ENCODE measurements at places on chromosomes 3 and 15.

GRCh38 chr3:11829416-11829815 is 17.3 kb downstream of the TAMM41 start:
- DNase-seq = no peak

- no peak for DNase-seq
Observed at GRCh38 chr3:42753757-42754156, 19.3 kb downstream of the CCDC13 start.

GRCh38 chr3:38563070-38563885 is 67.1 kb downstream of the EXOG start:
- no peak for DNase-seq

DNA sequence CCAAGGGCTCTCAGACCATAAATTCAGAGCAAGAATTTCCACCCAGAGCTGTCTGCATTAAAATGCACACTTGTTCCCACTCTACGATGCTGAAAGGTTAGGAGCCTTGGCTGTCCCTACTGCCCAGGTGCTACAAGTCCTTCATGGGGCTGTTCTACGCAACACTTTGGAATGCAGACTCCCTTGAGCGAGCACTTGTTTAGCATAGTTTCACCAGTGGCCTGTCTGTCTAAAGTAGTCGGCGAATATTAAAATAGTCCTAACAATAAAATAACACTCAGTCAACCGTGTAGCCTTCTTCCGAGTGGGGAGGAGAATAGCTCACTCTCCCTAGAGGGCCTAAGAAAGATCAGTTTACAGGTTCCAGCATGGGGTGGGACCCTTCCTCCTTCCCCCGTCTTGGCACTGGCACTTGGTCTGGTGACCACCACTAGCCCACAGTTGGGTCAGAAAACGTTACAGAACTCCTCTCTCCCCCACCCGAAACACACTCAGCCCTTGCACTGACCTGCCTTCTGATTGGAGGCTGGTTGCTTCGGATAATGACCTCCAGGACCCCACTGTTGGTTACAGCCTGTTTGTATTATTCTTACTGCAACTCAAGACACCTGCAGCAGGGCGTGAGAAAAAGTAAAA is at the start of gene CLDN16:
TSS of gene CLDN16 (plus strand) at position 586 of the 636 bp plus-strand sequence. CDS start 167 bp downstream, outside the sequence.
- no peak for DNase-seq

GRCh38 chr15:65033659-65034269 is 4.3 kb upstream of the MTFMT start:
- DNase-seq = no peak

- no peak for DNase-seq
Observed at GRCh38 chr15:57580866-57581265, 10.8 kb upstream of the MYZAP start.

GRCh38 chr3:176937541-176937940 is 259.7 kb downstream of the TBL1XR1 start:
- DNase-seq = no peak

- no peak for DNase-seq
Observed at GRCh38 chr3:12192655-12193484, 34.2 kb upstream of the TIMP4 start.

- no peak for DNase-seq
Observed at GRCh38 chr3:149077628-149078027, 8.7 kb downstream of the HLTF start.

GRCh38 chr3:48137425-48137999 is 50.7 kb downstream of the CDC25A start:
- no peak for DNase-seq

DNA sequence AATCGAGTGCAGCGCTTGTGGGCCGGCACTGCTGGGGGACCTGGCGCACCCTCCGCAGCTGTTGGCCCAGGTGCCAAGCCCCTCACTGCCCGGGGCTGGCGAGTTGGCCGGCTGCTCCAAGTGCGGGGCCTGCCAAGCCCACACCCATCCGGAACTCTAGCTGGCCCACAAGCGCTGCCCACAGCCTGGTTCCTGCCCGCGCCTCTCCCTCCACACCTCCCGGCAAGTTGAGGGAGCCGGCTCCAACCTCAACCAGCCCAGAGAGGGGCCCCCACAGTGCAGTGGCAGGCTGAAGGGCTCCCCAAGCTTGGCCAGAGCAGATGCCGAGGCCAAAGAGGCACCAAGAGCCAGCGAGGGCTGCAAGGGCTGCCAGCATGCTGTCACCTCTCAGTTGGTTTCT is 73.4 kb downstream of the PLXNA1 start:
- DNase-seq = no peak

DNA sequence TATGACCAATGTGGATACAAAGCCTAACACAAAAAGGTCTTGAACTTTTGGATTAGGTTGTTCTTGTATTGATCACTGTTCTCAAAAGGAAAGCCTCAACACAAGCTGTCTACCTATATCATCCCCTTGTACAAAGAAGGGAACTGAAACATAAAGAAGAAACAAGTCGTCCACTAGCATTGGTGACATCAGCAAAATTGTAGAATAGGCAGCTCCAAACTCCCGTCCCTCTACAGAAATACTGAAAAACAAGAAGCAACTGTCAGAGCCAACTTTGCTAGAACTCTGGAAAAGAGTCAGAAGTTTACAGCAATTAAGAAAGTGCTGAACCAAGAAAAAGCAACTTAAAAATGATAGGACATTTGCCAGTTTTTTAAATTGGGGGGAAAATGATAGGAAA is 7.5 kb upstream of the NR1I2 start:
- no peak for DNase-seq

DNA sequence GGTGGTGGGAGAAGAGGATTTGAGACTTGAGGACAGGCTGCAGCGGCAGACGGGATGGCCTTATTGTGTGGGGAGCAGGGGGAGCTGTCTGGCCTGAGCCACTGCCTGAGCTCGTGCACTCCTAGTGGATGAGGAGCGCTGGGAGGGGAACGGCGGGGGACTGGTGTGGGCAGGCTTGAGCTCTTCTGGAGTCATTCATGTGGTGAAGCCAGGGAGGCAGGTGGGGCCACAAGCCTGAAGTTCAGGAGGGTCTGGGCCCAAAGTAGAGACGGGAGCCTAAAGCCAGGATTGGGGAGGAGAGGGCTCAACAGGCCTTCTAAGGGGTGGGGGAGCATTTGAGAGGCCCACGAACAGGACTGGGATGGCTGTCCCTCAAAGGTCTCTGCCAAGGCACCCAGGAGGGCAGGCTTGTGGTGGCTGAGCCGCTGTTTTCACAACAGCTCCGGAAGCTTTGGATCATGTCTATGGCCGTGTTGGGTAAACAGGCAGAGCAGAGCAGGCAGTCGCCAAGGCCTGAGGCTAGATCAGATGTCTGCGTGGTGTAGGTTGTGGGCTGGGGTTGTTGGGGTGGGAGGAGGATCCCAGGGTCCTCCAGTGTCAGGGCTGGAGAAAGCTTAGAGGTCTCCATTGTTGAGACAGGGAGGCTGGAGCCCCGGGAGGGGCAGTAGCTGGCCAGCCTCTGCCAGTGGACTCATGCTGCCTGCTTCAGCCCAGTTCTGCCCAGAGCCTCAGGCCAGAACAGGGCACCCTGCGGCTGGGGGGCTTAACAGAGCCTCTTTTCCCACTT is 8.2 kb downstream of the PRKCD start:
- no peak for DNase-seq

GRCh38 chr15:90790057-90790456 is 72.9 kb downstream of the BLM start:
- DNase-seq = no peak

DNA sequence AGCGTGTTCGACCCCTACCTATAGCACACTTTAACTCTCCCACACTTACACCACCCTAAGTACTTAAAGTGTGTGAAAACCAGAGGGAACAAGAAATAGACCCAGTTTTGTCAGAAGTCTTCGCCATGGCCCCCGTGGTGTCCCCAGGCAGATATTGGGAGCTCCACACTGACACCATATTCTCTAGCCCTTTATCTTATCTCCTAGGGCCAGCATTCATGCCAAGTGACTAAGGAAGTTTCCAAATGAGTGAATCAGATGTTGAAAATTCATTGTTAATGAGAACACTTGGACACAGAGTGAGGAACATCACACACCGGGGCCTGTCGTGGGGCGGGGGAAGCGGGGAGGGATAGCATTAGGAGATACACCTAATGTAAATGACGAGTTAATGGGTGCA is 31.8 kb downstream of the P3H2 start:
- DNase-seq = no peak

DNA sequence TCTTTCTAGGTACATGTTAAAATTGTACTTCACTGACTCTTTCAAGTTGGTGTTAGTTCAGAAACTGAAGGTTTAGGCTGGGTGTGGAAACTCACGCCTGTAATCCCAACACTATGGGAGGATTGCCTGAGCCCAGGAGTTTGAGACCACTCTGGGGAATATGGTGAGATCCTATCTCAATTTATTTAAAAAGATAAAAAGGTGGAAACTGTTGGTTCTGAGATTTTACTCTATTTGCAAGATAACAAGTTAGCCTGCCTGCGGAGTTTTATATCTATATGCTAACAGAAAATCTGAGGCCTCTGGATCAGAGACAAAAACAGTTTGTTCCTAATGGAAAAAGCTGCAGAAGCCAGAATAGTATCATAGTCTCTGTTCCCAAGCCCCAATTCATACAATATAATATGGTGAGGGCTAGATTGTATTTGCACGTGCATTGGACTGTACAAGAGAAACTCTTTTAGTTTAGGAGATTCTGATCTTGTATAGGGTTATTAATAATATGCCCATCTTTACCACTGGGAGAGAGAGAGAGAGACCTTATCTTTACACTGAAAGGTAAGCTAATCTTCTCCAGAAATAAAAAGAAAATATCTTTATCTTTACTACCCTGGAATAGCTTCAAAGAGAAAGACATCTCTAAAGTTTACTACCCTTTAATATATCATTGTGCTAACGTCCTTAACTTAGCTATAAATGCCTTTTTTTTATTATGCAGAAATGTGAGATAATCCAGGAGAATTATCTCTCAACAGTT is 1267.6 kb downstream of the OTOL1 start:
- DNase-seq = no peak

DNA sequence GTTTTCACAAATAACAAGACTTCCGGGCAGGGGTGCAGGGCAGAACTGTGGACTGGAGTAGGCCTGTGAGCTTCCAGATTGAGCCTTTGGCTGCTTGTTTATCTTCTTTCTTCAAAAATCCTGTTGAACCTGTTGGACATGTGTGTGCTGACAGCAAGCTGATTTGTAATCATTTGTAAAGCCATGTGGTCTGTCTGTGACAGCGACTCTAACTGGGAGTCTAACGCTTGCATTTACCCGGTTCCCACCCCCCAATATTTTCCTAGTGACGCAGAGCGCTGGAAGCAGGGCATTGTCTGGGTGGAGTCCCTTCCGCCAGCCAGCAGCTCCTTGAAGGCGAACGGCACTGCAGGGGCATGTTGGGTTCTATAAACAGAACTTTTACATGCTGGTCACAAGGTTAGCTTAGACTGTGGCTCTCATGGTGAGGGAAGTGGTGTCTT is 85.7 kb upstream of the MYZAP start:
- DNase-seq = no peak
